Left renal pelvis (tissue), 4 donors: ENCODE measurements at places on chromosomes 3 and 15. TPM values are rescaled to one million over a fixed set of nuclear protein-coding genes. Genes with fewer than 3 reads are reported as not detected.

The DCUN1D1 gene
- 50.5 TPM for polyA plus RNA-seq

The ACKR2 gene
- 2.4 TPM for polyA plus RNA-seq

The PFKFB4 gene
- 6.1 TPM for polyA plus RNA-seq

The ANKUB1 gene
- polyA plus RNA-seq: 0.72 TPM

The SPINT1 gene
- 70.8 TPM for polyA plus RNA-seq

The USP50 gene
- polyA plus RNA-seq: 0.63 TPM

The OCA2 gene
- polyA plus RNA-seq: 2.7 TPM

GRCh38 chr15:34359416-34359815 is 7.6 kb downstream of the LPCAT4 start:
- no peak for DNase-seq

DNA sequence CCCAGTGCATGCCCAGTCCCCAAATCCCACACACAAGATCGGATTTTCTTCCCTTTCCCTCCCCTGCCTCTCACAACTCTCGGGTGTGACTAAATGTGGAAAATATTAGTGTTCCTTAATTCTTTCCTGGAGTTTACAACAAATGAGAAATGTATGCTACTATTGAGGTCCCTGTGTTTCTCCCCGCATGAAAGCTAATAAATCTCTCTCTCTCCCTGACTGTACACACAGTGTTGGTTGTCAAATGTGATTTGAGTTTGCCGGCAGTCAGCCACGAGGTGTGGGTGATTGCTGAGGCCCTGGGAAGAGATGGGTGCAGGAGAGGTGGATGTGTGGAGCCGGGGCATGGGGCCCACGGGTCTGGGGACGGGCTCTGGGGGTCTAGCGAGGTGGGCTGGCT is 161.4 kb upstream of the IQSEC1 start:
- no peak for DNase-seq

DNA sequence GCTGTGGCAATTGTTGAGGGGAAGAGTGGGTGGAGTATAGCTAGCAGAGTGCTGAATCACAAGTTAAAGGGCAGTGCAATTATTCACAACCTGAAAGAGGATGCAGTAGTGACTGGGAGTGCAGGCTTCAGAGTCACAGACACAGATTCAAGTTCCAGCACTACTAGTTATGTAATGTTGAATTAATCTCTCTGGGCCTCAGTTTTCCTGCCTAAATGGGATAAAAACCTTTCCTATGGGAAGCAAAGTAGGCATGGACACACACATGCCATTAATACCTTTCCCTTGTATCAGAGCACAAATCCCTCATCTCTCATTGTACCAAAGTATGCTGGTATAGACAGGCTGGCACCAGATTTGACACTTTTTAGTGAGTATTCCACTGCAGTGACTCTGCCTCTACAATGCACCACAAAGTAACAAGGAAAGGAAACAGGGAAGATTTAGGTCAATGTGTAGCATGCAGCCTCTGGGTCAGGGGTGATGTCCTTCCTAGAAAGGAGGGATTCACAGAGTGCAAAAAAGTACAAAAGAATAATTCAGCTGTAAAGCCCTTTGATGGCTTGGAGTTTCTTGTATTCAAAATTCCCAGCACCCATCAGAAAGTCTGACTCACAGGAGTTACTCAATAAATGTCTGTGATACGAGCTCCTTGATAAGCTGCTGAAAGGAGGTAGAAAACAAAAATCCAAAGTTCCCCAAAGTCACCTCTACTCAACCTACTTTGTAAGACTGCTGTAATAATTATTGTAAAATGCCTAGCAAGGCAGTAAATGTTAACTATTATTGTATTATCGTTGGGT is 507.5 kb upstream of the TGFBR2 start:
- no peak for DNase-seq

DNA sequence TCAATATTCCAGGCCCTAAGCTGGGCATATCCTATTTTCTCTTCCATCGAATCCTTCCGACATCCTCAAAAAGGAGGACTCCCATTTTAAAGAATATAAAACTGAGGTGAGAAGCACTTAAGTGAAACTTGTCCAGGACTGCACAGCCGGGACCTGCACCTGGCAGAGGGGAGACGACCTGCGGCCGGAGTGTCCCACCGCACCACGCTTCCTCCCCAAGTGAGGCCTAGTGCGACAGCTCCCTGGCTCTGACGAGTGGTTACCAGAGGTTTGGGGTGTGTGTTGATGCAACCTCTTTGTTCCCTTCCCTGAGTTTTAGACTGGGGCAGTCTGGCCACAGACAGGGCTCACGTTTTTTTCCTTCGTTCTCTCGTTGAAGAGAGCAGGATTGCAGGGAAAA is 24.9 kb upstream of the ATP2B2 start:
- no peak for DNase-seq

DNA sequence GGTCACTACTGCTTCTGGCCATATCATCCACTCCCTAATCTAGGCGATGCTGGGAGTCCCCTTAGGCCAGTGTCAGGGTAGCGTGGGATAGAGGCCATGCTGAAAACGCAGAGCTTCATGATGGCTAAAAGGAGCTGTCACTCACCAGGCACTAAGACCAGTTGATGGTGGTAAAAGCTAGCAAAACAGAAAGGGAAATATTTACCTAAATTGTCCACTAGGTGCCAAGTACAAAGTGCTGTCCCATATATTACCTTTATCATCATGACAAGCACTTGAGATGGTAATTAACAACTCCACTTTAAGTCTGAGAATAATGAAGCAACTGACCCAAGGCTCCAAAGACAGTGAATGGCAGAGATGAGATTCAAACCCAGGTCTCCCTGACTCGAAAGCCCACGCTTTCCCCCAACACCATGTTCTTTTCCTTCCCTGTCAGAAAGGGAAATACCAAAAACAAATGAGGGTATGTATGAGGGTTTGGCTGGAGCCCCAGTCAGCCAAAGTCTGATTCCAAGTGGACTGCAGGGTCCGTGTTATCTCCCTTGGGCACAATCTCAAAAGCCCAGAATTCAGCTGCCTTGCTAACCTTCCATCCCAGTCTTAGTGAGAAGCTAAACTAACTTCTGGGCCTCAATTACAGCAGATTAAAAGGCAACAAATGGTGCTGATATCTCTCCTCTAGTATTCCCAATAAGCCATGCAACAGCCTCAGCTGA is 84.7 kb downstream of the RBPMS2 start:
- DNase-seq: no peak
